Stimulated activated memory B cell treated with anti-CD40 and anti-IgM and Interleukin-4, amounts not matched to agents 10 μg/mL and 1 μg/mL and 100 μg/mL, for 72 hours (primary cell): ENCODE measurements at places on chromosomes 4 and X.
A peak's percentile ranks its signal among the peaks of the same experiment; 100 is the strongest.

DNA sequence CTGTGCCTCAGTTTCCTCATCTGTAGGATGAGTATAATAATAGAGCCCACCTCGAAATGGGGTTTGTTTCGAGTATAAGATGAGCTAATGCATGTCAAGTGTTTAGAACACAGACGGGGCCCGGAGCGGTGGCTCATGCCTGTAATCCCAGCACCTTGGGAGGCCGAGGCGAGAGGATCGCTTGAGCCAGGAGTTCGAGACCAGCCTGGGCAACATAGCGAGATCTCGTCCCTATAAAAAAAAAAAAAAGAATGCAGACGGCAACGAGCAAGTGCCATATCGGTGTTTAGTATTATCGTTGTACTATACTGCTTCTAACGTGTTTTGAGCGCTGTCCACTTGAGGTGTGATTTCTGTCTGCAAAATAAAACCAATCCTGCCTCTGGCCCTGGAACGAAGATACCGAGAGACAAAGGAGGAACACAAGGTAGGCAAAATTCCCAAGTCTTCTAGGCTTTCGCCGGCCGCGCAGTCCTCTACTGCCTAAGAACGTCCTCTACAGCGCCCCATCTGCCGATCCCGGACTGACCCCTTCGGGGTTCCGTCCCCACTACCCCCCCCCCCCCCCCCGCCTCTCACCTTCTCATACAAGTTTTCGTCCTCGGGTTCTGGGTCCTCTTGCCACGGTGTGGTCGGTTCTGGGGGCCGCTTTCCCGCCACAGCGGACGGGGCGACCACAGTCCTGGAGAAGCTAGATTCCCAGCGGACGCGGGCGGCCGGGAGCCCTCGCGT is 442 bp downstream of the NDUFB11 start:
- ATAC-seq: peak; percentile 5

- no peak for ATAC-seq
Observed at GRCh38 chr4:121658125-121658524, 38.7 kb downstream of the ANXA5 start.

- no peak for ATAC-seq
Observed at GRCh38 chrX:80432863-80433262, 12.6 kb downstream of the TENT5D start.

DNA sequence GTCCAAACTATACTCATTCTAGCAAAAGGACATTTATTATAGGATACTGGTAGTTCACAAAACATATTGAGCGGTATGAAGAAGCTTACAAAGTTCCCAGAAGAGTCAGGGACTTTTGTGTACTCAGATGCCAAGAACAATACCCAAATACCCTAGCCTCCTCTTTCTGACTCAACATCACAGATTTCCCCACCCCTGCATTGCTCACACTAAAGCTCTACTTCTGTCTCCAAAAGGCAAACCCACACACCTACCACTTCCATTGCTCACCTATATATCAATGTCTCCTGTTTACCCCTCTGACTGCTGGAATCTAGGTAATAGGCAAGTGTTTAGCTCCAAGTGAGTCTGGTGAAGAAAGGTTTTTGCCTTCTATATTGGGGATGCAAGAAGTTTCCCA is 100.7 kb upstream of the HCCS start:
- no peak for ATAC-seq

DNA sequence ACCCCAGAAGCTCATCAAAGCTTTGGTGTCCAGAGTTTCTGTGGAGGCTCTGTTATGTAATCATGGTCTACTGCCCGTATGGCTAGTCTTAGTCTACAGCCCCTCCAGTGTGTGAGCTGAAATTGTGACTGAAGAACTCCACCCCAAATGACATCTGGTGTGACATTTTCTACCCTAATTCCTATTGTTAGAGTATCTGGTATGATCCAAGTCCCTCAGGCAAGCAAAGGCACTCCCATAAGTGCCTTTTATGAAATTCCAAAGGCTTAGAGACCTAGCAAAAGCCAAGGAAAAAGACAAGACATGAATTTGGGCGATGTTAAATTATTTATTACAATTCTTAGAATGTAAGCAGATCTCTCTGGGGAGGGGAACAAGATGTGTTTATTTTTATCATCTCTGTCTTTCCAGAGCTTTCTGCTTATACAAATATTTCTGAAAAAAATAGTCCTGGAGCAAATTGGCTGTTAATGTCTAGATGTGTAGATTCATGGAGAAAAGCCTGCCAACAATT is 417.4 kb downstream of the CCSER1 start:
- ATAC-seq: no peak
